ENCODE measurements at places on chromosomes 5 and 9.

DNA sequence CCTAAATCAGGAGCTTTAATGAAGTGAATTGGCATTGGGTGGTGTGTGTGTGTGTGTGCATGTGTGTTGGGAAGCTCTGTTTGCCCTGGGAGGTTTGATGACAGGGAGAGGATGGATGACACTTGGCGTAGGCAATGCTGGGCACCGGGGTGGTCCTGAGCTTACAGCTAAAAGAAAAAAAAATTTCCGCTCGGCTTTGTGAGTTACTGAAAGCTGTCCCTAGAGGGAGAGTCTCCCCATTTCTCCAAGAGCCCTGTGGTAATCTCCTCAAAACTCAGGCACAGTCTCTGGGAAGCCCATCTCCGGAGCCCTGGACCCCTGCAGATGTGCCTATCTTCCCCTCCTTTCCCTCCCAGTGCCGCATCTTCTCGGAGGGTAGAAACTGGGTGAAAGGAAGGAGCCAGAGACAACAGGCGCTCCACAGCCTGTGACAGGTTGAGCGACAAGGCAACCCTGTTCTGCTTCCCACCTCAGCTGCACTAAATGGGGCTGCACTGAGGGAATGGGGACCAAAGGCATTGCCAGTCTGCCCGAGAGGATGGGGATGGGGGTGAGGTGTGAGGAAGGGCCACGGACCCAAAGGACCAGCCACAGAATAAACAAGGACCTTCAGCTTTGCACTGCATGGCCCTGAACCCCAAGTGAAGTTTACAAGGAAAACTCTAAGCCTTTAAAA, 35.8 kb upstream of the TIFAB start:
- no peak for DNase-seq

DNA sequence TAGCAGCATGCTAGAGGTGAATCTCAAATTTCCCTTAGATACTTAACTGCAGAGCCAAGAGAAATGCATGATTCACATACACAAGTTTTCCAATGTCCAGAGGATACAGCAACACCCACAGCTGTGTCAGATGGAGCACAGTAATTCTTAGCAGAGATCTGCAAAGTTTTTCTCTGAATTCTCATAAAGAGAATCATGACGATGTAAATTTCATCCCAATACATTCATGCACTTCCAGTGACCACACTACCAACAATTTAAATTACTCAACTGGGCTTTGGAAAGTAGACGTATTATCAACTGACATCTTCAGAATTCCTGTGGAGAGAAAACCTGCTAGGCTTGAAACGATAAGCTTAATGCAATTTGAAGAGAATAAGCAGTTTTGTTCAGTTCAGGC, 378.8 kb upstream of the TLE4 start:
- no peak for DNase-seq

DNA sequence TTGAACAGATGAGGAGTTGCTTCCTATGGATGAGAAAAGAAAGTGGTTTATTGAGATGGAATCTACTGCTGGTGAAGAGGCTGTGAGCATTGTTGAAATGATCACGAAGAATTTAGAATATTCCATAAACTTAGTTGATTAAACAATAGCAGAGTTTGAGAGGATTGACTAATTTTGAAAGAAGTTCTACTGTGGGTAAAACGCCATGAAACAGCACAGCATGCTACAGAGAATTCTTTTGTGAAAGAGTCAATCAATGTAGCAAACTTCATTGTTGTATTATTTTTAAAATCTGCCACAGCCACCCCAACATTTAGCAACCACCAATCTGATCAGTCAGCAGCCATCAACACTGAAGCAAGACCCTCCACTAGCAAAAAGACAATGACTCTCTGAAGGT, 309.1 kb downstream of the SPOCK1 start:
- DNase-seq = no peak

GRCh38 chr9:108117795-108118194, 628.2 kb upstream of the KLF4 start:
- DNase-seq = no peak

DNA sequence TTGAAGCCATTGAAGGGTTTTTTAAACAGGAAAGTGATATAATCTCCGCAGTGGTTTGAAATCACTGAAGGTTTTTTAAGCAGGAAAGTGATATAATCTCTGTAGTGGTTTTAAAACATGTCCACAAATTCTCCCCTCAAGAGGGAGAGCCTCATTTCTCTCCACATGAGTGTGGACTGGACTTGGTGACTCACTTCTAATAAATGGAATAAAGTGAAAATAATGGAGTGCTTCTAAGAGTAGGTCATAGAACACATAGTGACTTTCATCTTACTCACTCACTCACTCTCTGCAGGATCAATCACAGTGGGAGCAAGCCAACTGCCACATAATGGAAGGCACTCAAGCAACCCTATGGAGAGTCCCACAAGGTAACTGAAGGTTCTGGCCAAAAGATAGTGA, 12.0 kb downstream of the CTNNAL1 start:
- DNase-seq = no peak

DNA sequence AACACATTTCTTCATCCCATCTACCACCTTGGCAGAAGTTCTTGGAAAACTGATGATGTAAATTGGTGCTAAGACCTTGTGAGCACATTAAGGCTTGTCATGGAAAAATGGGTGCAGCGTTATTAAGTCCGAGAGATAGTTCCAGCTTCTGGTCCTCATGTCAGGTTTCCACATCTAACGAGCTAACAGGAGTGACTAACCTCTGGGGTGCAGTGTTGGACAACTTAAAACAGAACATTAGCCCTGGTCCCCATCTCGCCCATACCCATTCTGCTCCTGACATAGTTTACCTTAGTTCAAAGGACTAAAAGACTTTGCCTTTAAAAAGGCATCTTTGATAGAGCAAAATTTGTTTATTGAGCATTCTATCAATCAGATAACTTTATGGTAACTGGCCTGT, 128.0 kb downstream of the SLC1A3 start:
- DNase-seq = no peak

GRCh38 chr5:6584727-6585126, 48.1 kb downstream of the NSUN2 start:
- no peak for DNase-seq

DNA sequence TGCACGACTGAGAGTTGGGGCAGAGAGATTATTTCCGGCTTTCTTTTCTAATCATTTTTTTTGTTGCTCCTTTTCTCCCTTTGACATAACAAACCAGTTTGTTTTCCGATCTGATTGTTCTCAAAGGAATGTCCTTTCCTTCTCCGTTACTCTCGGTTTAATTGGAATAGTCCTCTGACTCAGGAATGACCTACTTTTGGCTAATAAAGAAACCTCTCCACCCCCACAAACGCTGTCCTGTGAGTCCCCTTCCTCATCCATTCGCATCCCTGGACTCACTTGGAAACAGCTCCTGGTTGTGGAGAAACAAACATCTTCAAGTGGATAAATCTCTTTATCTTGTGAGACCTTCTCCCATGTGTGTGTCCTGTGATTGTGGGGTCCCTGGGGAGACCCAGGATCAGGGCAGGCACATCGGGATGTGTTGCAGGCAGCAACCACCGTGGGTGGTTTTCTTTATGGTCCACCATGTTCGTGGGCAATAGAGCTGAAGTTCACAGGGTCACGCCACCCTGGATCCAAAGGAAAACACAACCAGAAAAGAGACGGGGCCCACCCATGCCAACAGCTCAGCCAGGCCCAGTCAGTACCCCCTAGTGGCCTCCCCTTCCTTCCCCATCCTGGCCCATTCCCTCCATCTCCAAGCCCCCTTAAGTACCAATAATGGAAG, 45.2 kb upstream of the NEK6 start:
- DNase-seq = no peak

DNA sequence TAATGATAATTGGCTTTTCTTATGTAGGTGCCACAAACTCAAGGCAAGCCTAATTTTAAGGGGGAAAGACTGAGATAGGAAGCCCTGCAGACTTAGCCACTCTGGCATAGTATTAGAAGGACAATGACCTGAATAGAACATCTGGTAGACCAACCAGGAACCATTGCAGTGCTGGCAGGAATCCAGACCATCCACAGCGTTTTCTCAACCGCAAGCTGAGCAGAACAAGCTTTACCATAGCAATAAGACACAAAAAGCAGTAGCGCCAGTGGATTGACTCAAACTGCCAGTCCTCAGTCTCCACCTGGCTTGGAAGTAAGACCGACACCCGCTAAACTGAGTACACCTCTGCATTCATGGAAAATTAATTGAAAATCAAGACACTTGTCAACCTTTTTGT, 141.3 kb upstream of the LPAR1 start:
- DNase-seq = no peak

DNA sequence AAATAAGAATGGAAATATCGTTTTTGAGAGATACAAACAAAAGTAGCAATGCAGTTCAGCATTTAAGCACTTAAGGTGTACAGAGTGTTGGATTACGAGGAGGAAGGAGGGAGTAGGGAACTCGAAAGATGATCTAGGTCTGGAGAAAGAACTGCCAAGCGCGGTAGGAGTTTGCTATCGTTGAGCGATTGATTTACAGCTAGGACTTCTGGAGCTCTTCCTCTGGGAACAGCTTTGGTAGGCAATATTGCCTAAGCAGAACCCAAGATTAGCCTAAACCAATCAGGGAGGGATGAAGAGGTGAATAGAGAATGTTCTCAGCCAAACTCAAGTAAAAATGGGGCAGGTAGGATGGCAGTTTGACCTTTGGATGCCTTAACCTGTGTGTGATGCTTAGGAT, 965 bp downstream of the CLTA start:
- no peak for DNase-seq

- DNase-seq = no peak
Measured at GRCh38 chr5:80754900-80755299, 100.1 kb upstream of the DHFR start.

DNA sequence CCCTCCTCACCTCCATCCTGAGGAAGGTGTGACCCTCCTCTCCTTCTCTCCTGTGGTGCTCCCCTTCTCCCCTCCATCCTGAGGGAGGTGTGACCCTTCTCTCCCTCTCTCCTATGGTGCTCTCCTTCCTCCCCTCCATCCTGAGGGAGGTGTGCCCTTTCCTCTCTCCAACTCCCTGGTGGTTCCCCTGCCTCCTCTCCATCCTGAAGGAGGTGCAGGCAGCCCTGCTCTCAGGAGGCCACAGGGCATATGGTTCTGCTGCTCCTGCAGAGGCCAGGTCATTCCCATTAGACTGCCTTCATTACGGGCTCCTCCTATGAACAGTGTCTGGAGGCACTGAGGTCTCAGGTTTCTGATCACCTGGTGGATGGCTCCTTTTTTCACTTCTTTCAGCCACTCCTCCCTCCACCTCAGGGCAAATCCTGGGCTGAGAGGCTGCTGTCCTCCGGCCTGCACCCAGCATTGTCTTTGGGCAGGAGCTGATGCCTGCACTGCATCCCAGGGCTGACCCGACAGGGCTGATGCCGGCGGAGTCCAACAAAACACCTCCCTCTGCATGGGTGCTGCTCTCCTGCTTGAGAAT, 197.1 kb downstream of the MED10 start:
- no peak for DNase-seq

DNA sequence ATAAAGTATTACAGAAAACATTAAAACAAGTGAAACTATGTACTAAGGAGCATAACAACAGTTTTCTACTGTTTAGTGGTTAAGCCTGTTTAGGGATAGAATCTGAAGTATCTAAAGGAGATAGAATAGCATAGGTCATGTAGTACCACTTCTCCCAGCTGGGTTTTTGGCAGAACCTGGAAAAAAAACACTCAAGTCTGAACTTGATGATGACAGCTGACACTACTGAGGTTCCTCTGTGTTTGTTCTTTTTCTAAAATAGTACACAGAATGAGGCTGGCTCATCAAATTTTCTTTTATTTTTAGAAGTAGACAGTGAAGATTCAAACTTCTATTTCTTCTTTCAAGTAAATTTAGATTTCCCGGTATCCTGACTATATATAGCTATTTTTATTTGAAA, 203.8 kb upstream of the ACO1 start:
- DNase-seq = no peak

DNA sequence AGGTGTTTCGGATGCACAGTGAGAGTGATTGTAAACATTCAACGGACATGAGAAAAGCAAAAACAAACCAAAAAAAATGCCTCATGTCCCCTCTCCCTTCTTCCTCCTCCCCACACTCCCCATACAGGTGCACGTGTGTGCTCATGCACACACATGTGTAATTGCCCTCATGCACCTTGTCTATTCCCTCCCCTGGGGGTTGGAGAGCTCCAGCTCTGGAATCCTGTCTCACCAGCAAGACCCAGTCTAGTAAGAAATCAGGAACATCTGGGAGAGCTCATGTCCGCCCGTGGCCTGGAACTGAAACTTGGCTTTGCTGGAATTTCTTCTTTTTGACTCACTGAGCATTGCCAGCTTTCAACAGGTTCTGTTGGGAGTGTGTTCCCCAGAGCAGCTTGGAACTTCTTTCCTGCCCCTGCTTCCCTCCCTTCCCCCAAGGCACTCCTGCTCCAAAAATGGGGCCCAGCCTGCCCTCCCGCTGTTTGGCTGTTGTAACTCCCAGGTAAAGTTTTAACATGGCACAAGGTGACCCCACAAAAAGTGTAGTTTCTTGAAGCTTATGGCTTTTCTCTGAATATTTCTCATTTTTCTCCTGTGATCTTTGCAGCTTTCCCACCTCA, 190.1 kb downstream of the NR3C1 start:
- no peak for DNase-seq

DNA sequence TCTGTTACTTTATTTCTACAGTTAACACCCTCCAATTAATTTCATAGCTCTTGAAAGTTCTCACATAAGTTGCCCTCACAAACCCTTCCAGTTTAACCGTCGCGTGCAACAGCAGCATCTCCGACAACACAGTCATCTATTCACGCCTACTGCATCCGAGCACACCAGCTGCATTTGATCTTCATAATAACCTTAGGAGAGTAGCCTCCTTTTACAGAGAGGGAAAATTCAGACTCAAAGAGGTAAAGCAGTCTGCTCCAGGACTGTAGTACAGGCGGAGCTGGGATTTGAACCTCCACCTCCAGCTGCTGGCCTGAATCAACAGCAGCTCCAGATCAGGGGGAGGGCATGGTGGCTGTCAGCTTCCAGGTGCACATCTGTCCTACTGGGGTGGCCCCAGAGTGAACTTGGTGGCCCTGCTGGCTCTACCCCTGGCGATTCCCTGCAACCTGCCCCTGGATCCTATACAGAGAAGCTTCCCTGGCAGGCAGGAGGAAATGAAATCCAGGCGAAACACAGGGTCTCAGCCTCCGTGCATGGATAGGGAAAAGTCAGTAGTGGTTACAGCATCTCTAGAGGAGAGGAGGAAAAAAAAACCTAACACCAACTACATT, 71.6 kb upstream of the UNC5A start:
- no peak for DNase-seq

GRCh38 chr9:4501147-4501507, 10.9 kb downstream of the SLC1A1 start:
- DNase-seq = no peak

Measured in stimulated activated CD8-positive, alpha-beta memory T cell treated with anti-CD3 and anti-CD28 coated beads, Interleukin-4, amount 100 ng/mL, for 1 hour (primary cell).